ENCODE measurements at places on chromosomes 2 and 18. TPM values are rescaled to one million over a fixed set of nuclear protein-coding genes. Genes with fewer than 3 reads are reported as not detected.

The SERPINB10 gene
- not detected for total RNA-seq

The SCRN3 gene
- 34.3 TPM for total RNA-seq

The RASGRP3 gene
- 38.2 TPM for total RNA-seq

The TCF7L1 gene
- 12.0 TPM for total RNA-seq

The GKN2 gene
- not detected for total RNA-seq

The CXCR2 gene
- total RNA-seq = 0.46 TPM

- no peak for DNase-seq
Measured at GRCh38 chr2:102708847-102709559, 52.8 kb upstream of the TMEM182 start.

- no peak for DNase-seq
Measured at GRCh38 chr18:13546638-13547037, 179.7 kb downstream of the FAM210A start.

DNA sequence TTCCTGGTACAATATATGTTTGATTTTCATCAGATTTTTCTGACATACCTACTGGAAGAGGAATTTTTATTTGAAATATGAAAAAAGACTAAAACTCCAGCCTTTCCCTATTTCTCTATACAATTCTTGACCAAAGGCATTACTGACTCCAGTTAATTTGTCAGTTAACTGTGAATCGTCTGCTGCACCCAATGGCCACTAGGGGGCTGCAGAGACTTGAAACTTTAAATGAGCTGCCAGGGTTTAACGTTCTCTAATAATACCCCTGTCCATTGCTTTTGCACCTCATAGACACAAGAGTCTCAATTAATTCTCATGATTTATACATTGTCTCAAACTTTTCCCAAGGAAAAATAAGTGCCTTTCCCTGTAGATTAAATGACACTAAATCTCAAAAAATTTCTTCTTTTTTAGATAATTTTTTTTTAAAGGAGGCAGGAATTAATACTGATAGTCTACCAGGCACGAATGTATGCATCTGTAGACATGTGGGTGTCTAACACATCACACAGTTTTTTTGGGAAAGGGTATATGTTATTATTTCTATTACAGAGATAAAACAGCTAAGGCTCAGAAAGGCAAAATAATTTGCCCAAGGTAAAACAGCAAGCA, 1.8 kb upstream of the ALK start:
- DNase-seq = peak; percentile 84

DNA sequence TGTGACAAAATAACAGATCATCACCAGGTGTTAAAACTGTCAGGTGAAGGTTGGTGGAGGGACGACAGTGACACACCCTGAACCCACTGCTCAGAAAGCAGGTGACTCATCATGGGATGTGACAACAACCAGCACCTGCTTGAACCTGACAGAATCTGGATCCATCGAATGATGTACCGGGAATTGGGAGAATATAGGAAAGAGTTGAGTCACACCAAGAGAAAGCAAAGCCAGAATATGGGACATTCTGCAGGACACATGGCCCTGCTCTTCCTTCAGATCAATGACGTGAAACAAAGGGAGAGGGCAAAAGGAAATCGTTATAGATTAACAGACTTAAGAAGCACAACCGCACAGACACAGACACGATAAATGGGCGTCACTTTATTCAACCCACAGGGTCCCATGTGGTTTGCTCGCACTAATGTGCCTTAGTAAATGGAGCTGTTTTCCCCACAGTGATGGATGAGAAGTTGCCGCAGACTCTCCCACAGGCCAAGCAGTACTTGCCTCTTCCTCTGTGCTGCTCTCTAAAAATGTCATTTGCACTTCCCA, 100.1 kb downstream of the CRACDL start:
- no peak for DNase-seq

DNA sequence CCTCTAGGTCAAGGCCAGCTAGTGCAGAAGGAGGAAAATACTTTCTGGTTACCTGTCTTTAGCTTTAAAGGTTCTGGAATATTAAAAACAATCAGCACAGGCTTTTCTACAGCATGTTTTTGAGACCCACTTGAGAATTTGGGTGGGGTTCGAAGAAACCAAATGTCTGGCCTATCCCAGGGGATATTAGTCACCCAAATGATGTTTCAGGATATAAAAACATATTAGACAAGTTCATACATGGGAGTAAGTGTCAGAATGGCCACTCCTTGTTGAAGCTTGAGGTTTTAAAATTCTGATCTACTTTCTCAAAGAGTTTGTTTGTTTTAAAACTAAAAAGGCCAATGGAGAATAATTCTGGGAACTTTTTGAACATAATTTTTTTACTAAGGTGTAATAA, 158.6 kb upstream of the DLX2 start:
- no peak for DNase-seq

- no peak for DNase-seq
Measured at GRCh38 chr2:25473131-25473530, 131.4 kb upstream of the DNMT3A start.

DNA sequence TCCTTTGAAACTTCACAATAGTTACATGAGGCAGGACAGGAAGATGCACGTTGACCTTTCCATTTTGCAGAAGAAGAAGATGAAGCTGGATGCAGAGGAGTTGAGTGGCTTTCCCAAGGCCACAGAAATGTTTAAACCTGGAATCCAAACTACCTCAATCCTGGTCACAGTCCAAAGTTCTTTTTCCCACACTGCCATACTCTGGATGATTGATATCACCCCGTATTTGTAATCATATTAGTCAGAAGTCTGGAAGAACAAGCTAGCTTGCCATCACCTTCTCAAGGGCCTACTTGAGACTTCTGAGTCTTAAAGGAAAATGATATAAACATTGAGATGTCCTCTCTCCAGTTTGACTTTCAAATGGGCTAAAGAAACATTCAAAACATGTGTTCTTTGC, 190.1 kb downstream of the LNPK start:
- no peak for DNase-seq

GRCh38 chr18:65811307-65811706, 60.5 kb downstream of the CDH7 start:
- no peak for DNase-seq

- no peak for DNase-seq
Measured at GRCh38 chr2:165911231-165911630, 42.3 kb downstream of the TTC21B start.

- DNase-seq = no peak
Measured at GRCh38 chr2:177535958-177536504, 143.5 kb downstream of the AGPS start.

GRCh38 chr2:45616658-45617411, 5.8 kb upstream of the SRBD1 start:
- no peak for DNase-seq

DNA sequence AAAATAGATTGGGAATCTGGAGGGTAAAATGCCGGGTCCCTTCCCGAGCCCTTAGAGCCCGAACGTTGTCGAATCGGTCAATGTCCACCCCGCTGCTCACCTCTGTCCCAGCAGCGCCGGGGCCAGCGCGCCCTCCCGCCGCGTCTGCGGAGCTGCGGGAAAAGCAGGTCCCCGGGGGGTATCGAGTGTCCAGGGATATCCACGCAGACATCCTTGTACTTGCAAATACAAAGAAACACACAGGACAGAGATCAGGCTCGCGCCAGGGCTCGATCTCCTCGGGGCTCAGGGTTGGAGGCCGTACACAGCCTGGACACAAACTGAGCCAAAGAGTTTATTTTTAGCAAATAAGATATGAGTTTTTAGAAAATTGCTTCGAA, 2.3 kb upstream of the GATA6 start:
- DNase-seq = peak; percentile 82

GRCh38 chr2:43078781-43079755, 147.3 kb downstream of the ZFP36L2 start:
- DNase-seq = peak; percentile 52
